T1000 (cell line): ENCODE measurements at places on chromosomes 6 and 20.

GRCh38 chr6:120764312-120764711 lies 570.0 kb downstream of the TBC1D32 start:
- DNase-seq: no peak

DNA sequence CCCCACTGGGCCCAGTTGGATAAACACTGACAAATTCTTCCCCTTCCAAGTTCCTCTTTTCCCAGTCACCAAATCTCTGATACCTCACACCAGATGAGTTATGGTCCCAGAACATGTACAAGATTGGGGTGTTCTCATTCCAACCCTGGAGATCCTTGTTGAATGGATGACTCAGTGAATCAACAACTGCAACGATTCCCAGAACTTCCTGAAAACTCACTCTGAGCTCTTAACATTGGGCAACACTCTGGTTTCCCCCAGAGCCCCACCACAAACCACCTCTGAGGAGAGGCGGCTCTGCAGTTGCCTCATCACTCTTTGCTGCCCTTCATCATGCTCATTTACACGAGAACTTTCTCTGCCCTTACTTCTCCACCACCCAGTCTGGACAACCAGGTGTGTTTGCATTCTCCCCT lies 115.2 kb downstream of the MRPL14 start:
- peak; percentile 71 for DNase-seq

- no peak for DNase-seq
Measured at GRCh38 chr20:59434960-59435359, 134.5 kb downstream of the EDN3 start.

- DNase-seq: no peak
Measured at GRCh38 chr6:88920774-88921733, 42.4 kb downstream of the RNGTT start.

DNA sequence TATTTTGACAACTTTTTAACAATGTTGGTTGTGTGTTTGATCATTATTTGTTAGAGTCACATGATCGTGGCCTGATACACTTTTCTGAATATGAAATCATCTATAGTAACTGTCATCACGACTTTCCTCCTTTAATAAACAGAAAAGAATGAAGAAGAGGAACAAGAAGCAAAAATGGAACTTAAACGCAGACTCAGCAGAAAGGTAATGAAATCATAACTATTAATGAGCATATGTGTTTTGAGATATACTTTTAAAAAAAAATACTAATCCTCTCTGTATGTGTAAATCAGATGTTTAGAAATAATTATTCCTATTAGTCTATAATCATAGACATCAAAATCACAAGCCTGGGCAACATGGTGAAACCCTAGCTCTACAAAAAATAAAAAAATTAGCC lies 60.1 kb upstream of the LTV1 start:
- DNase-seq: no peak

GRCh38 chr6:85252552-85252951 lies 197.3 kb upstream of the NT5E start:
- no peak for DNase-seq

DNA sequence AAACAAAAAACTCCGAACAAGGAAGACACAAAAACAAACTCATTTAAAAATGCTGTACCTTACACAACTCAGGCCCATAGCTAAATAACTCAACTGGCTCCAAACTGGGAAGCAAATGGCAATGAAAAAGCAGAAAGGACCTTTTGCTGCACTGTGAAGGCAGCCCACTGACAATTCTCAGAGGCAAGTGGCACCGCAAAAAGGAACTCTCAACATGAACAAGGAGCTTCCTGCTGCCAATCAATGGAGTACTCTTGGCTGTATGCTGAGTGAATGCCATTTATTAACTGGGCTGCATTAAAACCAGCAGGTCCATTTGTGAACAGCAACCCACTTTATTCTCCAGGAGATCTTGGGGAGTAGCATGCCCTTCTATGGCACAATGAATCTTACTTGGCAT lies 209.9 kb downstream of the PTPRK start:
- DNase-seq: no peak
